ENCODE measurements at places on chromosomes 11 and 22.

DNA sequence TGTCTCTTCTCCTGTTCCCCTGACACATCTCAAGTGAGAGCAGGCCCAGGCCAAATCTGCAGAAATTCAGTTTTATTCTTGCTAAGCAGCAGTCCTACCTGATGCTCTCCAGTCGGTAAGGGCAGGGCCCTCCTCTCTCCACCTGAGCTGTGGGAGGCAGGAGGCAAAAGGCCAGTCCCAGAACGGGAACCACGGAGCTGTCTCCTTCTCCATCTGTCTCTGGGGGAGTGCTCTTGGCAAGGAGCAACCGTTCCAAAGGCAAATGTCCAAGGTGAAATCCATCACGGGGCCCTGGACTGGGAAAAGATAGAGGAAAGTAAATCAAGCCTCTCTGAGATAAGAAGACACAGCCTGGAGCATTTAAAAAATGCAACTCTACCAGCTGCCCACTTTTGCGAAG is 65.2 kb upstream of the CDON start:
- no peak for DNase-seq

DNA sequence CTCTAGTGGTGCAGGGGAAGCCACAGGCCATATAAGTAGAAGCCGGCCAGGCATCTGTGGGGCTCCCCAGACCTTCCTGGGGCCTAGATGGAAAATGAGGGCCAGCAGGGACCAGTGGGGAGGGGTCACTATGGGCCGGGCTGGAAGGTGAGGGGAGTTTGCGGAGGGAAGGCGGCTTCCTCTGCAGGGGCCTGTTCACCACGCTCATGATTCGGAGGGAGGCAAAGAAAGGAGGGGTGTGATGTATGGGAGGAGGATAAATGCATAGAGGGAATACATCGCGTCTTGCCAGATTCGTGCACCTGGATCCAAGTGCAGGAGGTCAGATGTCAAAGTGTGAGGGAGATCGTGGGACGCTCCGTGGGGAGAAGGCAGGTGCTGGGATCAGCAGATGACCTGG is 6.9 kb downstream of the SLC16A8 start:
- DNase-seq, result no peak

DNA sequence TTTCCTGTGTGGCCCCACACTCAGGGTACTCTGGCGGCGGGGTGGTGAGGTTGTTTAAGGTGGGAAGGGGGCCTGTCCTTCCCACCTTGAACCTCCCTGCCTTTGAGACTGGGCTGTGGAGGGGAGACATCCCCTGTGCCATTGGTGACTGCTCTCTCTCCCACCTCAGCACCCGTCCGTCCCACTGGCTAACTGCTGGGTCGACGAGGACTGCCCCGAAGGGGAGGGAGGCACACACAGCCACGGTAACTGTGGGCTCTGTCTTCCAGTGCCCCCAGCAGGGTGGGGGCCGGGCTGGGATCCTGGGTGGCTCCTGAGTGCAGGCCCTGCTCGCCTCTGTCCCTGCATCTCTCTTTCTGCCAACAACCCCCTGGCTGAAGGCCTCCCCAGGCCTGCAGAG is 7.5 kb downstream of the P2RX6 start:
- no peak for DNase-seq

- DNase-seq, result no peak
Measured at GRCh38 chr22:50081426-50082196, 3.6 kb downstream of the MLC1 start.

DNA sequence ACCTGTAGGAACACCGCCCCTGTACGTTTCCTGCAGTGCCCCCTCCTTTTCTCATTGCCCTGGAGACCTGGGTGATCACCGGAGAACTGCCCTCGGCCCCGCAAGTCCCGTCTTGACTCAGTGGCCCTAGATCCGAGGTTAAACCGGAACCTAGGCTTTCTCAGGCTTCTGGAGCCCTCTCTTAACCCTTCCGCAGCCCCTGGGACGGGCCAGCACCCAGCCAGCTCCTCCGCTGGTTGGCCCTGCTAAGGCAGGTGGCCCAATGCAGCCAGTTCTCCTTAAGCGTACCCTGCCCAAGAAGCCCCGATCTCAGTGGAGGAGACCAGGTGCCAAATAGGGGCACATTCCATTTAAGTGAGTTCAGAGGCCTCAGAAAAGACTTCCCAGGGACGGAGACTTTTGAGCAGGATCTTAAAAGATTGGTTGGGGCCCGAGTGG is 776 bp downstream of the NLRX1 start:
- no peak for DNase-seq

DNA sequence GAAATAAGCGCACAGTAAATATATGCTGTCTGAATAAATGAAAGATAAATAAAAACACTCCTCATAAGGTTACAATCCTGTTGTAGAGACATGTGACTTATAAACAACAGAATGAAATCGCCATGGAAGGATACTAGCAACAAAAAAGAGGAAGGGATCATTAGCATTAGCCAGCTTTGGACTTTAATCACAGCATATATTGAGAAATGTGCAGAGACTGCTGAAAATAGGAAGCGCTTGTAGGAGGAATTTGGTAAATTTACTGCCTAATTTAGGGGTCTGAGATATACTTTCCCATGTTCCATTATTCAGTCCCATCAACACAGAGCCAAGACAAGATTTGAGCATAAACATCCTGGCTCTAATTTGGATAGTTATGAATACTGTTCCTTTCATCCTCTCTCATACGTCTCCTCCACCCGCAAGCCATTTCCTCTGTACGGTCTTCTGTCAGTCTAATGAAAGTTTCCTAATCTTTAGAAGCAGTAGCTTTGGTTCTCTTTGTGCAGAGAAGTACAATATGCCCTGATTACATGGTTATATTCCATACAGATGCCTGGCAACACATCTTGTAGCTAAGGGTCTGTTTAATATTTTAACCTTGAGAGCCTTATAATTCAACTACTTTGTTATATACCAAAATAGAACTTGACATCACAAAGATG is 37.1 kb upstream of the AKIP1 start:
- no peak for DNase-seq

GRCh38 chr22:44777364-44777755 is 25.0 kb downstream of the ARHGAP8 start:
- no peak for DNase-seq

GRCh38 chr11:122882857-122883645 is 492 bp downstream of the JHY start:
- DNase-seq, result peak; percentile 71

- no peak for DNase-seq
Measured at GRCh38 chr11:77309401-77310085, 8.1 kb upstream of the GDPD4 start.

DNA sequence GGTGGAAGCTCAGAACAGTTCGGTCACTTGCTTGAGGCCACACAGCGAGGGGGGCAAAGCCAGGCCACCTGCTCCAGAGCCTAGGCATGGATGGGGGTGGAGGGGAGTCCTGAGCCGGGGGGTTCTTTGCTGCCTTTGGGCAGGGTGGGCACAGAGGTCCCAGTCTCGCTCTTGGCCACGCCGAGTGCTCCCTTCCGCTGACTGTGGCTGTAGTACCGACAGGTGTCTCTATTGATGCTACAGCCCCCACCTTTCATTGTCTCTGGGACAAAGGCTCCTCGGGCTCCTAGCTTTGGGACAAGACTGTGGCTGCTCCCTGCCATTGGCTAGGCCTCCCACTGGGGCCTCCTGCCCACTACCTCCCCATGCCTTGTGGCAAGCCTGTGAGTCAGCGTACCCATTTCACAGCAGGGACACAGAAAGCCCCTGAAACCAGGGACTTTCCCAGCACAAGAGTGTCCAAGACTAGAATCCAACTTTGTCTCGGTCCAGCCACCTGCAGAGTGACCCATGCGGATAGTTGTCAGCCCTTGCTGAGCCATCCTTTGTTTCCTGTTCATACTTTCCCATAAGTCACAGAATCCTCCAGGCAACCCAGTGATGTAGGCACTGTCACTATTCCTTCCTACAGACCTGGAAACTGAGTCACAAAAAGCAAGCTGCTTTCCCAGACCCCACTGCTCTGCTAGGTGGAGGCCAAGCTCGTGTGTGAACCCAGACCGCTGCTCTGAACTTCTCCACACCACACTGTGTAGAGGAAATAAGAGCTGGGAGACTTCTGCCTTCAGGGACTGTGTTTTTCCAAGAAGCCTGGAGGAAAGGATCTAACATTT is 17.2 kb downstream of the MYEOV start:
- no peak for DNase-seq

DNA sequence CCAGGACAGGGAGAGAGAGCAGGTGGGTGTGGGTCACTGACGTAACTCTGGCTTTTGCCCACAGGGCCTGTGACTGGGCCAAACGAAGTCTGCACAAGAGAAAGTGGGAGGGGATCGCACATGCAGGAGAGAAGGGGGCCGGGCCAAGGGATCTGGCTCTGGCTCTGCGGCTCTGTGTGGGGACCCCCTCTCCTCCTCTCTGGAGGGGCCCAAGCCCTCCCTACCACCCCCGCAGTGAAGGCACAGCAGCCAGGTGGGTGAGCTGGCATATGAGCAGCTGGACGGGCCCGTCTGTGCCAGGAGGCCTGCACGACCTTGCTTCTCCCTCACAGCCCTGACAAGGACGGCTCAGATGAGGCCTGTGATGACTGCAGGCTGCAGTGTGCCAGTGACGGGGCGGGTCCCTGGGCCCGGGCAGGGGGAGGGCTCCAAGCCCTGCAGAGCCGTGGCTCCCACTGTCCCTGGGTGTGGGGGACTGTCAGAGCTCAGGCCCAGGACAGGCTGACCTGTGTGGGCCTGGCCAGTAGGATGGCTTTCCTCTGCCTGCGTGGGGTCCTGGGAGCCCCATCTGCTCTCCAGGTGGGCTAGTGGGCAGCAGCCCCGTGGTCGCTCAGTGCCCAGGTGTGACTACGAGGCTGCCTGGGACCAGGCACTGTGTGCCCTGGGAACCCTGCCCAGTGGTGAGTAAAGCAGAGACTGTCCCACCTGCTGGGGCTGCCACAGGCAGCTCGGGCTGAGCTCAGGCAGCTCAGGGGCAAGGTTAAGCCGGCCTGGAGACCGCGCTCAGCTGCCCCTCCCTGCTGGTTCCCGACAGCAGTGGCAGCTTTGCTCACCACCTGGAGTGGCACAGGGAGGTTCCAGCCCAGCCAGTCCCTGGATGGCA is 22.2 kb downstream of the MRGPRG start:
- no peak for DNase-seq

DNA sequence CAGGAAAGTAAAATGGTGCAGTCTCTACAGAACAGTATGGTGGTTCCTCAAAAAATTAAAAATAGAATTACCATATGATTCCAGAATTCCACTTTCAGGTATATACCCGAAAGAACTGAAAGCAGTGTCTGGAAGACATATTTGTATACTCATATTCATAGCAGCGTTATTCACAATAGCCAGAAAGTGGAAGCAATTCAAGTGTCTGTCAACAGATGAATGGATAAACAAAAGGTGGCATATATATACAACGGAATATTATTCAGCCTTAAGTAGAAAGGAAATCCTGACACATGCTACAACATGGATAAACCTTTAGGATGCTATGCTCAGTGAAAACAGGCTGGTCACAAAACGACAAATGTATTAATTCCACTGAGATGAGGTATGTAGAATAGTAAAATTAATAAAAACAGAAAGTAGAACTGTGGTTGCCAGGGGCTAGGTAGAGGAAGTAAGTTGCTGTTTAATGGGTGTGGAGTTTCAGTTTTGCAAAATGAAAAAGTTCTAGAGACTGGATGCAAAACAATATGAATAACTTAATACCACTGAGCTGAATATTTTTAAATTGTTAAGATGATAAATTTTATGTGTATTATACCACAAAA is 14.5 kb downstream of the SAA1 start:
- DNase-seq, result no peak

GRCh38 chr11:125562430-125562829 is 6.8 kb upstream of the EI24 start:
- no peak for DNase-seq

DNA sequence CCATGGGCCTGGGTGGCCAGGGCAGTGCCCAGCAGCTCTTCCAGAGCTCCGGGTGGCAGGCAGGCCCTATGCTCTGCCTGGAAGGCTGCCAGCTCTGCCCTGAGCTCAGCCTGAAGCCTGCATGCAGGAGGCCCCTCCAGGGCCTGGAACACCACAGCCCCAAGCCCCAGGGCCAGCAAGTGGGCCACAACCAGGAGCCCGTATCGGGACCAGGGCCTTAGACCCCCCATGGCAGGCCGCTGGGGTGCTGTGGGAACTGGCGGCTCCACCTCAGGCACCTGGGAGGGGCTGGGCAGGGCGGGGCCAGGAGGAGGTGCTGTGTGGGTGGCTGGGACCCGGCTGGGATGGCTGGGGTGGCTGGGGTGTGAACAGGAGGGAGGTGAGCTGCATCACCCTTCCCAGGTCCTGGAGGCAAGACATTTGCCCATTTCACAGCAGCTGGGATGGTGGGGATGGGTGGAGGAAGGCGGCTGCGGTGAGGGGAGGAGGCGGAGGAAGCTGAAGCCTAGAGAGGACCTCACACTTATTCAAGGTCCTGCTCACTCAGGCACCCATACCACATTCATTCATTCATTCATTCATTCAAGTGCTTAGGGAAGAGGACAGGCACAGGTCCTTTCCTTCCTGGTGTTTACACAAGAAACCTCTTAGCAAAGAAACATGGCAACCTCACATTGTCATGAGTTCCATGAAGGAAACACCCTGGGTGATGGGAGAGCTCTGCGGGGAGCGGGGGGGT is at the start of gene KCNK7:
KCNK7 (minus strand) TSS at position 258 of the 739 bp plus-strand sequence; CDS start at position 230, 28 bp downstream.
- DNase-seq, result no peak

DNA sequence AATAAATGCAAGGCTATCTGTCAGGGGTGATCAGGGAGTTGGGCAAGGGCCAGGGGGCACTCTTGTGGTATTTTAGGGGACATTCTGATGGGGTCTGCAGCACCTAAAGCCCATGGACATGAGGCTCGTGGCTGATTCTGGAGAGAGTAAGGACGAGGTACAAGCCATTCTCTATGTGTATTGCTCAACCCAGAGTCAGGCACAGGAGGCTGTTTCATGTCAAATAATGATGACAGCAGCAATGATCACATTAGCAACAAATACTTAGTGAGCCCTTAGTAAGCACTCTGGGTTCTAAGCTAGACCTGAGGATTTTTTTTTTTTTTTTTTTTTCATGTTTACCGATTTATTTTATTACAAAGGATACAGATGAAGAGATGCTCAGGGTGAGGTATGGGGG is 83.5 kb upstream of the THY1 start:
- no peak for DNase-seq

- no peak for DNase-seq
Measured at GRCh38 chr11:45538363-45538762, 127.1 kb downstream of the CHST1 start.

DNA sequence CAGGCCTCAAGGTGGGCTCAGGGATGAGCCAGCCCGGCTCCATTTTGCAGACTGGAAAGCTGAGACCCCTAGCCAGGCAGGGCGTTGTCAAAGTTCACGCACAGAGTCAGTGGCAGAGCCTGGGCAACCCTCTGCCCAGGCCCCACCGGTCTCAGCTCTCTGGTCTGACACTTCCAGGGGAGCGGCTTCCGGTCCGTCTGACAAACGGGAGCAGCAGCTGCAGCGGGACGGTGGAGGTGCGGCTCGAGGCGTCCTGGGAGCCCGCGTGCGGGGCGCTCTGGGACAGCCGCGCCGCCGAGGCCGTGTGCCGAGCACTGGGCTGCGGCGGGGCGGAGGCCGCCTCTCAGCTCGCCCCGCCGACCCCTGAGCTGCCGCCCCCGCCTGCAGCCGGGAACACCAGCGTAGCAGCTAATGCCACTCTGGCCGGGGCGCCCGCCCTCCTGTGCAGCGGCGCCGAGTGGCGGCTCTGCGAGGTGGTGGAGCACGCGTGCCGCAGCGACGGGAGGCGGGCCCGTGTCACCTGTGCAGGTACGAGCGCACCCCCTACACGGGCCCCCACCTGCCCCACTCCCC is 36.0 kb downstream of the CD6 start:
- DNase-seq, result no peak

GRCh38 chr11:121336279-121336937 is 43.8 kb downstream of the SC5D start:
- DNase-seq, result no peak
